ENCODE measurements at places on chromosomes 3 and 15. TPM values are rescaled to one million over a fixed set of nuclear protein-coding genes. Genes with fewer than 3 reads are reported as not detected.

DNA sequence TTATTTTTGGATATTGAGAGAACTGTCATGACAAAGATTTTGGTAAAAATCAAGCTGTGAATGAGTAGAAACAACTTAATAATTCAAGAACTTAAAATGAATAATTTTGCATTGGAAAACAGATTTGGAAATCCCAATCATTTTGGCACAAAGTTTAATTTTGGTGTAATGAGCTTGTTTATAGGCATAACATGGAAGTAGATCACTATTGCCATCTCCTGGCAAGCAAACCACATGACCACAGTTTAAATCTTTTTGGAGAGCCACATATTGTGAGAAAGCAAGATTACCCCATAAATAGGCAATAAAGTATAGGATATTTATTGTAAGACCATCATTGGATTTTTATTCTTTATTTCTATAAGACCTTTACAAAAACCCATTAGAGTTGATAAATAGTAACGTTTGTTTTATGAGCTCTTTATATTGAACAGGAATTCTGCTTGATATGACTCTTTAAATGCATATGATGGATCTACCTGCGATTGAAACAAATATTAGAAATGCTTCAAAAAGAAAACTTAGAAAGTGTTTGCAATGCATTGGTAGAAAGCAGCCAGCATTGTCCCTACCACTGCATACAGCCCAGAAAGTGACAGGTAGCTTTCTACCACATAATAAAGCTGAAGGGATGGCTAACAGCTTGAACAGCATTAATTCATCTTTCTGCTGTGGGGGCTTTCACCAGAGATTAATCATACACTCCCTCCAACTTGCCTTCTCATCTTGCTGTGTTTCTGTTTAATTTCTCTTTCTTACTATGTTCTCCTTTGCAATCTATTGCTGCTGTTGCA is 766.8 kb downstream of the TBL1XR1 start:
- H3K4me3 ChIP-seq = no peak overlapping the region
- DNase-seq = no peak
- no peaks in the 10 kb centered on the region for H3K27me3 ChIP-seq
- peaks cover 14% of the 10 kb centered on the region for H3K4me1 ChIP-seq

- peaks cover 14% of the 10 kb centered on the region for H3K27me3 ChIP-seq
- no peaks in the 10 kb centered on the region for H3K4me1 ChIP-seq
- no peak overlapping the region for H3K27ac ChIP-seq
- H3K36me3 ChIP-seq = no peaks in the 10 kb centered on the region
Observed at GRCh38 chr3:139870000-139870675, 64.8 kb upstream of the CLSTN2 start.

DNA sequence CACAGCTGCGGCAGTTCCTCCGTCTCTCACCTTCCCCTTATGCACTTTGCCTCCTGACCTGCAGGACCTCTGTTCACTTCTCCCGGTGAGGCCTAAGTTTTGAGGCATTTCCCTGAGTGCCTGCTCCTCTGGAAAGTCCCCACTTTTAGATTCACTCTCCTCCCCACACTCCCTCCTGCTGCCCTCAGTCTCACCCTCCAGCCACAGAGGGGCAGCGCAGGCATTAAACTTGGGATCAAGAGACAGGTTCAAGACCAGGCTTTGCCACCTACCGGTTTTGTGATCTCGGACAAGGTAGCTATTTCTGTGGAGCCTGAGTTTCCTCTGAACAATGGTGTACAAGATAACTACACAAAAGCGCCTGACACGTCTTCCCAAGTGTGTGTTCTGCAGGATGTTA is 19.4 kb downstream of the SLC6A11 start:
- H3K27me3 ChIP-seq = peaks cover 46% of the 10 kb centered on the region
- no peak for DNase-seq
- H3K4me3 ChIP-seq = no peak overlapping the region
- no peaks in the 10 kb centered on the region for H3K36me3 ChIP-seq

GRCh38 chr3:14289590-14290461 is 111.2 kb downstream of the LSM3 start:
- H3K27me3 ChIP-seq = peaks cover 13% of the 10 kb centered on the region
- no peak overlapping the region for H3K27ac ChIP-seq
- DNase-seq = no peak
- peaks cover 14% of the 10 kb centered on the region for H3K4me1 ChIP-seq
- no peak overlapping the region for H3K4me3 ChIP-seq

IRAK2 gene
- 0.36 TPM for total RNA-seq

GRCh38 chr3:177652556-177653291 is 455.4 kb upstream of the TBL1XR1 start:
- no peaks in the 10 kb centered on the region for H3K27me3 ChIP-seq
- no peak overlapping the region for H3K27ac ChIP-seq
- H3K36me3 ChIP-seq = no peaks in the 10 kb centered on the region
- DNase-seq = no peak
- H3K4me3 ChIP-seq = no peak overlapping the region

NMB gene
- 6.1 TPM for total RNA-seq

CNTN3 gene
- total RNA-seq = 12.7 TPM

All from progenitor cell of endocrine pancreas (in vitro differentiated cells).